Stimulated activated naive CD4-positive, alpha-beta T cell treated with Interleukin-2 at 50 U/mL for 16 hours (primary cell): ENCODE measurements at places on chromosomes 12 and 14.

- DNase-seq, result no peak
These were observed 1505.6 kb upstream of the FLRT2 start for GRCh38 chr14:84024231-84024820.

GRCh38 chr12:72024613-72025012 lies 86.0 kb downstream of the TPH2 start:
- no peak for DNase-seq

- DNase-seq, result no peak
These were observed 192.3 kb downstream of the TRHDE start for GRCh38 chr12:72464471-72464870.

DNA sequence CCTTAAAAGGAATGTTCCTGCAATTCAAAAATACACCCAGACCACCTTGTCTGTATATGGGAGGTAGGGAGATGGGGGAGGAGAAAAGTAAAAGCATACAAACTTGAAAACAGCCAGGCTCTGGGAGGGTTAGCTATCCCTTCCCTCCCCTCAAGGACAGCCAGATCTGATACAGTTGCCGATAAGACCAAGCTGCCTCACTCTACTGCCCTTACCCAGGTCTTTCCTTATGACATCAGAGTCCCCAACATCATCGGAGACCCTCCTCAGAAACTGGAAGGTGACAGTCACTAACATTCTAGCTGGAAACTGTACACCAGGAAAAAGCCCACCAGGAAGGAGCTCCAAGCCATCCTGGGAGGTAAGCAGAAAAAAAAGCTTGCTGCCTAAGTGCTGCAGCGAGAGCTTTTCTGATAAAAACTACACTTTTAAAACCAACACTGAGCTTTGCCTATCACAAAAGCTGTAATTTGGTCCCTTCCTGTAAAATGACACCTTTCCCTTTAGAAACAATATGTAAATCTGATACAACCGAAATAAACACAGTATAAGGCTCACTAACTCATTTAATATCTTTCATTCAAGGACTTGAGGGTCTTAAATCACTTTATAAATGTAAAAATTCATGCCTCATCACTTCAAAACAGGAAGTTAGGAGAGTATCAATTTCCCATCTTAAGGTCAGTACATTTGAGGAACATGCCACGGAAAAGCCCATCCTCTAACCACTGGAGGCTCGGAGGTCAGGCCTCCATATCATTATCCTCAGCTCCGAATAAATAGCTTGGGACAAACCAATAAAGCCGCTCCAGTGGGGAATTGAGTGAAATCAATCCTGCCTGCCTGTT lies 20.4 kb upstream of the PLEKHH1 start:
- DNase-seq, result no peak

DNA sequence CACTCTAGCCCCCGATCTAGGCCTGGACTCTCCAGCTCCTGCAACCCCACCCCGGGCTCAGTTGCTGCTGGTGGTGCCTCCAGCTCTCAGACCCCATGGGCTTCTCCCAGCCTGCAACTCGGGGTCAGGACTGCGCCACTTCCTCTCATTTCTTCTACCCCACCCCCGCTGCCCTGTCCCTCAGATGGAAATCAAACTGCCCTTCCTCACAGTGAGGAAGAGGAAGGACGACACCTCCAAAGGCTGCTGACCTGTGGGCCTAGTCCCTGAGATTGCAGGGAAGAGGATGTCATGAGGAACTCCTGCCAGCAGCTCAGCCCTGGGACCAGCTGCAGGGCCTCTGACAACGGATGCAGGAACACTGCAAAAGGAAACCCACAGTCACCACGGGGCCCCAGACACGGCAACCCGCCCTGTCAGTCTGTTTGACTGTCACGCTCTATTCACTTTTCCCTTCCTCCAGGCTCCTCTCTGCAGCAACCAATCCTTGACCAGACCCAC lies 29.3 kb upstream of the PNMA1 start:
- peak; percentile 51 for DNase-seq

GRCh38 chr14:28599605-28600004 lies 167.0 kb upstream of the FOXG1 start:
- DNase-seq, result no peak

GRCh38 chr14:59538936-59539335 lies 37.7 kb downstream of the CCDC175 start:
- no peak for DNase-seq

DNA sequence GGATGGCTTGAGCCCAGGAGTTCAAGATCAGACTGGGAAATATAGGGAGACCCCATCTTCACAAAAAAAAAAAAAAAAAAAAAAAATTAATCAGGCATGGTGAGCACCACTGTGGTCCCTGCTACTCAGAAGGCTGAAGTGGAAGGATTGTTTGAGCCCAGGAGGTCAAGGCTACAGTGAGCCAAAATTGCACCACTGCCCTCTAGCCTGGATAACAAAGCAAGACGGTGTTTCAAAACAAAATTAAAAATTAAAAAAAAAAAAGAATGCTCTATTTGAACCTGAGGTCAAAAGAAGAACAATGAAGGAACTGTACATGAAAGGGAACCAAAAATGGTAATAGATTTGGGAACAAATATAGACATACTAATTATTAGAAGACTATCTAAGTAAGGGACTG lies 40.4 kb downstream of the BMP4 start:
- DNase-seq, result no peak

- DNase-seq, result no peak
These were observed 16.1 kb downstream of the MMAB start for GRCh38 chr12:109557200-109557599.

DNA sequence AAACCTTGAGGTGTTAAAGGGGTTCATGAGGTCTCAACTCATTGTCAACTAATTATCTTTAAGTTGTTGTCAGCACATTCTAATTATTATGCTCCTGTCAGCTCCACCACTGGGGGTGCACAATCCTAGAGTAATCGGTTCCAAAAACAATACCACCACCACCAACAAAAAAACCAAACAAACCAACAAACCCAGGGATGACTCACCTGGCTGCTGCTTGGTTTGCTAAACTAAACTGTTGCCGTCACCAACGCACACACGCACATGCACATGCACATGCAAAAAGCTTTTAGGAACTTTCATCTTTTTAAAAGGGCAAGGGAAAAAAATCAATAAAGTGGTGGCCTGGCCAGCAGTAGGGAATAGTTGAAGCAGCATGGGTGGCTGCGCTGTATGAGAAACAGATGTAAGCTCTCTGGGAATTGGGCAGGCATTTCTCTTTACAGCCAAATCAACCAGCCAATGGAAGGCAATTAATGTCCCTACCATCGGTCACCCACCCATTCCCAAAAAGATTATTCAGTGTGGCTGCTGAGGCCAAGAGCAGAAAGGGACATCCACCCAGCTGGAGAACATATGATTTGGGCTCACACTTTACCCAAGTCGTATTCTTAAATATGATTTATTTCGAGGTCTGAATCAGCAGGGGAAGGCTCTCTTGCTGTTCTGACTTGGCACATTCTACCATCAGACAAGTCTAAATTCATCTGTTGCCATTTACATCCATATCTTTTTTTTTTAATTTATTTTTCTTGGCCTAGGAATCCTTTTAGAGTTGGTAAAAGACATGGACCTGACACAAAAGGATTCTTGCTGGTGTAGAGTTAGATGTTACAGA lies 20.0 kb downstream of the TMEM30B start:
- no peak for DNase-seq

DNA sequence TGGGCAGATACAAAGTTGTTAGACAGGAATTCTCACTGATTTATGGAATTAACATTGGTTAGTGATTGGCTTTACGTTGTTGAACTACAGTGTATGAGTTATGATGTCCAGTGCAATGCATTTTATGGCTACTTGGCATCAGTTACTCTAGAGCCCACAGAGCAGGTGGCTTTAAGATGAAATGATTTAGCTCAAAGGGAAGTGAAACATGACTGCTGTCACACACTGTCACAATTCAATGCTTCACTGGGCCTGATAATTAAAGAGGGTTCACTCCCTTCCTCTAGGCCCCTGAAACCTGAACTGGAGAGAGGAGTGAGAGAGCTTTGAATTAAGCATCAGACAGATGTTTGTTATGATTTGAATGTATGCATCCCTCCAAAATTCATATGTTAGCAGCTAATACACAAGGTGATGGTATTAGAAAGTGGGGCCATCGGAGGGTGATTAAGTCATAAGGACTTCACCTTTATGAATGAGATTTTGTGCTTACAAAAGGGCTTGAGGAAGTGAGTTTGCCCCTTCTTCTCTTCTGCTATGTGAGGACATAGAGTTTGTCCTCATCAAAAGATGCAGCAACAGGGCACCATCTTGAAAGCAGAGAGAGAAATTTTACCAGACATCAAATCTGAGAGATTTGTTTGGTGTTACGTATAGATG lies 175.8 kb upstream of the GRIN2B start:
- no peak for DNase-seq

DNA sequence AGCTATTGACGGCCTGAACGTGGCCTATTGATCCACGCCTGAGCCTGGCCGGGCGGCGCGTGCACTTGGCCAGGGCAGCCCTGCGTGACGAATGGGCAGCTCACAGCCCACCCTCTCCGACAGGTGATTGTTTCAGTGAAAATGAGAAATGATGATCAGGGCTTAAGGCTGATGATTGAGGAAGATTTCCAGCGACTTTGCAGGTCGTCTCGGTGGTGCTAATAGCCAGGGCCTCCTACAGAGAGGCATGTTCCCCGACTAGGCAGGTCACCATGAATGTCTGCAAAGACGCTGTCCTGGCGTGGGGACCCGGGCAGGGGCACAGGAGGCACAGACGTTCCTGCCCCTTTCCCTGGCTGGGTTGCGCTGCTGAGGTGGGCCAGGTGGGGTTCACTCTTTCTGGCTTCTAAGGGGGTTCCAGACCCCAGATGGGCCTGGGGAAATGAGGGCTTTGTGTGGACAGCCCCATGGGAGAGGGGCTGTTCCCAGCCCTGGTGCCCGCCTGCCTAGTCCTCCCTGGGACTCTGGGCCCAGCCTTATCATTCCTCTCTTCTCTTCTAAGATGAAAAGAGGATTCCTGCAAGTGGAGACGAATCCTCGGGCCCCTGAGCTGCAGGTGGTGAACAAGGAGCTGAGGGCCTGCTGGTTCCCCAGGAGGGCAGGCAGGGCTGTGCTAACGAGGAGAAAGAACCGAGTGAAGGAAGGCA lies 157.4 kb downstream of the KIF26A start:
- DNase-seq, result no peak

DNA sequence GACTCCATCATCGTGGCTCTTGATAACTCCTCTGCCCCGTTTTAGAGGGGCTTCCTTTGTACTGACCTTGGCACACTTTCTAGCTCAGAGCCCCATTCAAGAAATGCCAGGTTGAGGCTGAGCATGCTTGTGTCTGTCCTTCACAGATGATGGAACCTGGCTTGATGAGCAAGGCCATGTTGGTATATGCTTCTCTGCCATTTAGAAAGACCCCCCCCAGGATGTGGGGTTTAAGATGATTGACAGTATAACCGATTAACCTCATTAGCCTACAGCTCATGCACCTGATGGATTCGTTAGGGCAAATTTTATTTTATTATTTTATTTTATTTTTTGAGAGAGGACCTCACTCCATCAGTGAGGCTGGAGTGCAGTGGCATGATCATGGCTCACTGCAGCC lies 21.0 kb downstream of the BATF start:
- DNase-seq, result no peak

GRCh38 chr12:27422697-27423096 lies 23.8 kb upstream of the SMCO2 start:
- DNase-seq, result no peak

DNA sequence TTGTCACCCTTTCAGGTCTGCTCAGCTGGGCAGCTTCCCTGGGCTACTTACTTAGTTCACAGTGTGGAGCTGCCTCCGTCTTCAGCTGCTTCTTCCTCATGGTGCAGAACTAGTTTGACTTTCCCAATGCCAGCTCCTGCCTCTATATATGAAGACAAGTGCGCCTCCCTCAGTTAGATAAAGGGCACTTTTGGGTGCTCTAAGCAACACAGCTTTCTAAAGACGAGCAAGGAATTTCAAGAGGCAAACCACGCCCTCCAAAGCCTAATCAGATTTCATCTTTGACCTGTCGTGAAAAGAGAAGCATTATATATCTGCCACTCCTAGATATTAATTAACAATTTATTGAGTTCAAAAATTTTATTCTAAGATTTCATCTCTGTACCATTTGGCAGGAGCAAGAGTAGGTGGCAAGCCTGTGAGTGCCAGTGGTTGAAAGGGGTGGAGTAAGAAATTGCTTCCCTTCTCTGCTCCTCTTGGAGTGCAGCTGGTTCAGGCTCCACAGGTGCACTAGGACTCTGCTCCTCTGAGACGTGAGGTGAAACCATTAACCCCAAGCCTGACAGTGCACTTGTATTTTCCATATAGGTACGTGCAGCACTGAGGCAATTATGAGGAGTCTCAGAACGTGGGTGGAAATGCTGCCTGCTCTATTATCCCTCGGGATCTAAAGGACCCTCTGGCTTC lies 2.1 kb upstream of the SLC11A2 start:
- DNase-seq, result no peak

DNA sequence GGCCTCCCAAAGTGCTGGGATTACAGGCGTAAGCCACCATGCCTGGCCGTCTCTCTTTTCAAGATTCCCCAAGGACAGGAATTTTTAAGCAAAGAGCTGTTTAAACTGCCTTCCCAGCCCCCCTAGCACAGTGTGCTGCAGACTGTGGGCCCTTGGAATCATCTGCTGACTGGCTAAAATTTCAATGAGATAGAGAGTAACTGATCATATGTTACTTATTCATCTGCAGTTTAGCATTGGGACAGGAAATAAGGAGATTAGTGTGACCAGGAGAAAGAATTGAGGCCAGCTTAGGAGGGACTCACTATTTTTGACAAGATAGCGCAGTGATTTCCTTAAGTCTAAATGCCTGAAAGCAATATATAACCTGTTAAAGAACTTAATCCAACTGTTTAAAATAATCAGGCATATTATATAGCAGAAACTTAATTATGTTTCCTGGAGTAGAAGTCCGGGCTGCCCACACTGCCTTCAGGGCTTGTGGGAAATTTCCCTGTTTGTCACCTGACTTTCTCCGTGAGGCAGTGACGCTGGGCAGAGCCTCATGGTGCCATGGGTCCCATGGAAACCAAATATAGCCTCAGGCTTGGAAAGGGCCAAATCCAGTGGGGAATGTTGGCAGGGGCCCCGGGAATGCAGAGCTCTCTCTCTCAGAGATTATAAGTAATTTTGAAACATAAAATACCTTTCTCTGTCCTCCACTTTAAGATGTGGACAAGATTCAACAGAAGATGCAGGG lies 22.8 kb upstream of the CEBPE start:
- DNase-seq, result no peak

DNA sequence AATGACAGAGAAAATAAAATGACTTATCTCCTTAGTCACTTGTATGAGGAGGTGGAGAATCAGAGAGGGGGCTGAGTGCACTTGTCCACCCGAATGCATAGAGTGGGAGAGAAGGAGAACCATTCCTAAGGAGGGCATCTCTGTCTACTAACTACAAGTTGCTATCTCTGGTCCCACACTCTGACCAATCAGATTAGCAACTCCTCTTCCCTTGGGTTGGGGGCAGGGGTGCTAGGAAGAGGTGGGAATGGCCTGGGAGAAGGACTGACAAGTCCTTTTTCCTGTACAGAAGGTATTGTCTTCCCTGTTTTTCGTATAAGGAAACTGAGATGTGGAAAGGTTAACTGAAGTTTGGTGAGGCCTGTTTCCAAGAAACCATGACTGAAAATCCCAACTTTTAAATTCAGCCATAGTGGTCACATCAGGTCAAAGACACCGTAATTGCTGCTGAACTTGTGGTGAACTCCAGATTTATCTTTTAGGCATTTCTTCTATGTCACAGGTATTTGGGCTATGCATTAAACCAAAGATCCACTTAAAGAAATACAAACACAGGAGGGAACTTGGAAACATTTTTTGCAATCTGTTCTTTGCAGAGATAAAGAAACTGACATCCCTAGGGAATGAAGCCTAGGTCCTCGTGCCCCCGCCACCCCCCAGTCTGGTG lies 207.8 kb downstream of the CRADD start:
- DNase-seq, result no peak

- DNase-seq, result no peak
These were observed 4.1 kb upstream of the TUBA1C start for GRCh38 chr12:49260571-49261363.

GRCh38 chr12:71621938-71622337 lies 41.7 kb downstream of the ZFC3H1 start:
- DNase-seq, result no peak
